ENCODE measurements at places on chromosomes 12 and 14.

DNA sequence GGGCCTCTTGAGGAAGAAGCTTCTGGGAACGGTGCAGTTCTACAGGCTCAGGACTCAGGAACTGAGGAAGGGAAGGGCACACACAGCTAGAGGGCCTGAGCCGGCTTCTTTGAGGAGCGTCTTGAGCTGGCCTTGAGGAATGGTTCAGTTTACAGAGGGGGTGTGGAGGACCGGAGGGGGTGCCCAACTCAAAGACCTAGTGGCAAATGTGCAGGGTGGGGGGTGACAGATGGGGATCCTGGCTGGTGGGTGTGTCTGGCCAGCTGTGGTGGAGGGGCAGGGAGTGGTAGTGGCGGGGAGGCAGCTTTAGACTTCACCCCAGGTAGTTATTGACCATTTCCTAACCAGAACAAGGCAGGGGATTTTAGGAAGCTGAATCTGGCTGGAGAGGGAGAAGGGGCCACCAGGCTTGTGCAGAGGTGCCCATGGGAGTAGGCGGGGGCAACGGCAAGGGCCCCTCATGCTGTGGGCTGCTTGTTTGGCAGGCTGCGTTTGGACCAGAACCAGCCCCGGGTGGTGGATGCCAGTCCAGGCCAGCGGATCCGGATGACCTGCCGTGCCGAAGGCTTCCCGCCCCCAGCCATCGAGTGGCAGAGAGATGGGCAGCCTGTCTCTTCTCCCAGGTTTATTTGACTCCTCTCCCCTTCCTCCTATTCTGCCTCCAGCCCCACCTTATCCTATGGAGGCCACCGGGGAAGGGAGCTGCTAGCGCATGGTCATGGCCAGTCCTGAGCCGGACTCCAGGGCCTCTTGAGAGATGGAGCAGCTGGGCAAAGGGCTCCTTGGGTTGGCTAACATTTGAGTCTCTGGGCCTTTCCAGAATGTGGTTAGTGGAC lies 27.8 kb downstream of the PAPLN start:
- DNase-seq, result no peak

GRCh38 chr14:90490720-90491050 lies 93.9 kb downstream of the CALM1 start:
- no peak for DNase-seq

- peak; percentile 56 for DNase-seq
Measured at GRCh38 chr12:121792607-121793439, 665 bp downstream of the RHOF start.

GRCh38 chr12:11652351-11653040 lies 3.0 kb downstream of the ETV6 start:
- DNase-seq, result no peak

DNA sequence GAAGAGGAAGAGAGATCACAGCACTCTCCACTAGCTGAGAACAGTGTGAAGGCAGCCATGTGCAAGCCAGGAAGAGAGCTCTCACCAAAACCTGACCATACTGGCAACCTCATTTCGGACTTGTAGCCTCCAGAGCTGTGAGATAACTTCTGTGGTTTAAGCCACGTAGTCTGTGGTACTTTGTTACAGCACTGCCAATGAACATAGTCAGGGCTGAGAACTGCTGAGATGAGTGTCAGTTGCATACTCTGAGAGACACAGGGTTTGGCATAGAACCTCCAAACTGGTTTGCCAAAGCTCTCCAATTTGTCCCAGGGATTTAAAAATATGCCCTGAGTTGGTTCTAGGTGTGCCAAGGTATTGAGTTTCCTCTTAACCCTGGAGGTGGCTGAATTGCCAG lies 218.6 kb downstream of the ATP23 start:
- DNase-seq, result no peak

- no peak for DNase-seq
Measured at GRCh38 chr12:96258104-96258961, 64.2 kb downstream of the ELK3 start.

GRCh38 chr12:67269633-67270573 lies 745 bp downstream of the CAND1 start:
- peak; percentile 55 for DNase-seq

DNA sequence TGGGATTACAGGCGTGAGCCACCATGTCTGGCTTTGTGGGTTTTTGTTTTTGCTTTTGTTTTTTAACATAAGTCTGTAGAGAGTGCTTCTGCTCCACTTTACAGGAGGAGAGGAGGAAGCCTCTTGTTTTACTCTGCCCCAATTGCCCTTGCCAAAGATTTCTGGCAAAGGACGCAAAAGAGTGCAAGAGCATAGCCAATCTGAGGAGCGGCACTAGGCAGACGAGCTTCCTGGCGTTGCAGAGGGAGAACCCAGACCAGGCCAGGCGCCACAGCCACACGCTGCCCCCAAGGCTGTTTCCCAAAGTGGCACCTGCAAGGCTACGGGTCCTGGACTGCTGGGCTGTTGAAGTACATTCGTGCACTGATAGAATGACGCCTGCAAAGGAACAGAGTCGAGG lies 96.2 kb downstream of the BBS10 start:
- DNase-seq, result no peak

DNA sequence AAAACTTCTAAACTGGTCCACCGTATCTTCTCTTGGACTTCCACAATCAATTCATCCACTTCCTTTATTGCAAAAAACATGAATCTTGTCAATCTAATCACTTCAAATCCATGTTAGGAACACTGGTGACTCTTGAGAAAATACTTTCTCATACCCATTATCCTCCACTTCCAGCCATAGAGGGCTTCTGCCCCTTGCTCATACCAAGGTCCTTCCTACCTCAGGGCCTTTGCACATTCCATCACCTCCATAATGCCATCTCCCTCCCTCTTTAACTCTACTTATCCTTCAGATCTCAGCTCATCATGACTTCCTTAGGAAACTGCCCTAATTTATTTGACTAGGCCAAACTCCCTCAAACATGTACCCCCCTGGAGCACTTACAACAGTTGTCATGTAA lies 16.6 kb downstream of the STXBP6 start:
- DNase-seq, result no peak

DNA sequence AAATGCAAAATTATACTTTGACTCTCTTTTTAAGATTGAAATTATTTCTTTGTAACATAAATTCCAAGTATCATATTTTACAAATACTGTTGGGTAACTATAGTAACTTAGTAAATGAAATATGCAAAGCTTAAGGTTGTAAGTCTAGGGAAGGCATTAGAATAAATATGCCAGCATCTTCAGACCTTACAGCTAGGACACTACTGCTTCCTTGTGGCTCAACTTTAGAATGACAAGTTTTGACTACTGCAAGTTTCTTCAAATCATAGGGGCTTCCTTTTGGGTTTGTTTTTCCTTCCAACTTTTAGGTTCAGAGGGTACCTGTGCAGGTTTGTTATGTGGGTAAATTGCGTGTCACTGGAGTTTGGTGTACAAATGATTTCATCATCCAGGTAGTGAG lies 17.7 kb upstream of the ANP32D start:
- DNase-seq, result no peak

DNA sequence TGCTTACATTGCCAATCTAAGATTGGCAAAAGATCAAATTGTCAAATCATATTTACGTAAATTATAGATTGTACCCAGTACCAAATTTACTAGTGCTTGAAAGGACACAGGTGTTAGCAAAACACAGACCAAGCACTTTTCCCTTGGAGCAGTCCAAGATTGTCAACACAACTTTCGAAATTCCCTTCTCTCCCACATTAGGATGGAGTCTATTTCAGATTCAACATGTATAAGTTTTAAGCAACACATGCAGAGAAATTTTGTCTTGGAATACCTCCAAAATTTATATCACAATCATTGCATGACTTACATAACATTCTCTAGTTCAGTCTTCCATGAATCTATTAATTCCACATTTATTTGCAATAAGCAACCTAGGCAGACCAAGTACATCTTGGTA lies 74.9 kb upstream of the SLCO1C1 start:
- no peak for DNase-seq

DNA sequence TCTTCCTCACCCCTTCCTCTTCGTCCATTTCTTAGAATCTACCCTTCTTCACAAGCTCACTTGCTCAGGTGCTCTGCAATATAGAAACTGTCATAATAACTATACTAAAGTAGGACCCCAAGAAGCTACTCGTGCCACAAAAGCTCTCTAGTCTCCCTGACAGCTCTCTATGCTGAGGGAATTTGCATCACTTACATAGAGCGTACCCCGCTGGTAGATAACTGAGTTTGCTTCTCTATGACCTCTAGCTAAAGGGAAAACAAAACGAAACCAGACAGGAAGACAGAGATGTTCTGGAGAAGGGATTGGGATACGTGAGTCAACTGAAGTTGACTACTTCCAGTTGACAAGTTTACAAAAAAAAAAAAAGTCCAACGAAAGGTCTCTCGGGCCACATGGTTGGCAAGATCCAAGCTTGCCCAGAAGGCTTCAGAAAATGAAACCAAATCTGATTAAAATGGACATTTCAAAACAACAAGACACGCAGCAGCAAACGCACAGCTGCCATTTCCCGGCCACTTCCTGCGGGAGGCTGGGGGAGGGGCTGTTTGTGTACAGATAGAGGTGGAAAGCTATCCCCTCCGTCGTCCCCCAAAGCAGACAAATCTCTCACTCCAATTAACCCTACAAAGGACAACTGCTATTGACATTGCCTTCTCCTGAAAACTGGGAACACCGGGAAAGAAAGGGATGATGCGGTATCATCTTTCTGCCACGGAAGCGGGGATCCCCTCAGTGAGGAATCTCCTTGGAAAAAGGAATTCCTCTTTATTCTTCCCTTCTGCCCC lies 1.3 kb downstream of the BAZ2A start:
- peak; percentile 55 for DNase-seq

DNA sequence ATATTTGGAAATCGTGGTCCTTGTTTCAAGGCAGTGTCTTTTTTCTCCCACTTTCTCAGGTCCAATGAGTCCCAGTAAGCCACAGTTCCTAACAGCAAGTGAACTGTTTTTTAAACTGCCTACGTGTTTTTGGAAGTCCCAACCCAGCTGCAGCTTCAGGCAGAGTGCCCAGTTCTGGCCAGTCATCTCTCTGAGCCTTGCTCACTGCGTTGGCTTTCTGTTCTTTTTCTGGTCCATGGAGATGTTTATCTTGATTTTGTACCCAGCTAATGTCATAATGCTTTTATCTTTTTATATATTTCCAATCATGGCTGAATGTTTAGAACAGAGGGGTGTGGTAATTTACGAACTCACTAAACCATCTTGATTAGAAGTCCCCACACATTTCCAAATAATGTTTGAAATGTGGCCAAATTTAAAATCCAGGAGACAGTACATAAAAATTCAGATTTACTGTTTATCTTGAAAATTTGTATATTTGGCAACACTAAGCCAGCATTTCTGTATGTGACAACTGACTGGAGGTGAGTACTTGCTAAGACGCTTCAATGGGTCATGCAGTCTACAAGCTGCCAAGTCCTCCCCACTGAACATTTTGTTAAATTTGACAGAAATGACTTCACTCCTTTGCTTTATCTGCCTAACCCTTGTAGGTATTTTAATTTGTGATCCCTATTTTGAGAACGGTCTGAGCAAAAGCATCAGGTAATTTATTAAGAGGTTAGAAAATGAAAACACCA lies 46.1 kb upstream of the OTOGL start:
- DNase-seq, result no peak

GRCh38 chr14:35879654-35880249 lies 53.6 kb downstream of the BRMS1L start:
- DNase-seq, result no peak

- DNase-seq, result no peak
Measured at GRCh38 chr12:131677699-131678098, 33.2 kb upstream of the SFSWAP start.

DNA sequence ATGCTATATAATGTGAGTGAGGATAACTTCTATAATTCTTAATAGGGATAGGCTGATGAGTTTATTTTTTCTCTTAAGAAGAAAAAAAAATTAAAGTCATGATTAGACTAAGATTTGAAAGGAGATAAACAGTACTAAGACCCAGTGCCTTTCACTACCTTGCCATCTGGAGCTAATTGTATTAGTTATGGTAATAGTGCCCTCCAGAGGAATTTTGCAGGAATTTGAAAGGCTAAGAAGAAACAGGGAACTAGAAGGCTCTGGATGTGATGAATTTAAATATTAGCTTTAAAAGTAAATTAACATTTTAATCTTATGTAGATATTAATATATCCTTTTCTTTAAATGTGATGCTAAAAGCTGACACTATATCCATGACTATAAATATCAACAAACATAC lies 36.6 kb upstream of the PIK3C2G start:
- no peak for DNase-seq

DNA sequence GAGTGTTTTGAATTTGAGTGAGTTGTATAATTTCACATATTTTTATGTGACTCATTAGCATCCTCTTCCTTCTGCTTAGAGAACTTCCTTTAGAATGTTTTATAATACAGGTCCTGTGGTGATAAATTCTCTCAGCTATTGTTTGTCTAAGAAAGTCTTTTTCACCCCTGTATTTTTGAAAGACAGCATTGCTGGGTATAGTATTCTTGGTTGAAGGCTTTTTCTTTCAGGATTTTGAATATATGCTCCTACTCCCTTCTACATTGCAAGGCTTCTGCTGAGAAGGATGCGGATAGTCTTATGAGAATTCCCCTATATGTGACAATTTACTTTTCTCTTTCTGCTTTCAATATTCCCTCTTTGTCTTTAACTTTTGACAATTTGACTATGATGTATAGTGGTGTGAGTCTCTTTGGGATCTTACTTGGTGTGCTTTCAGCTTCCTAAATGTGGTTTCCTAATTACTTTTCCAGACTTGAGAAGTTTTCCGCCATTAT lies 118.9 kb upstream of the HMGA2 start:
- DNase-seq, result no peak

DNA sequence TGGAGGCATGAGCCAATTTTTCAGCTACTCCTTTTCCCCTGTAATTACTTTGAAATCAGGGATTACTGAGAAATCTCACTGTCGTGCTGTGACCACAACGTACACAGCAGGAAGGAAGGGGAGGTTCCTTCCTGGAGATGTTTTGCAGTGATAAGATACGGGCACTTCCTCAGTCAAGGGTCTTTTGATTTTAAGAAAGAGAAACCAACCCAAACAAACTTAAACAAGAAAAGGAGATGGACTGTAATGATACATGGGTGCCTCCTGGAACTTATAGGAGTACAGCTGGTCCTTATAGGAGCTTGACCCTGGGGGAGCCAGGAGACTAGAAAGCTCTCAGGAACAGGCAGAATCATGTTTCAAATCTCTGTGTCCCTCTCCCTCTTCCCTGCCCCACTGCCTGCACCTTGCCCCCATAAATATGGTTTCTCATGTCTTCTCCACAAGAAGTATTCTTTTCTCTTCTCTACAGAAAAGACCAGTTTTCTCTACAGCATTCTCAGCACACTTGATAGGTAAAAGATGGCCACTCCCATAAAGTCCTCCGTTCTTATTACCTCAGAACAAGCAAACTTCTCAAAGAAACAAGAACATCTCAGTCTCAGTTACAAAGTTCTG lies 281.1 kb upstream of the AMIGO2 start:
- DNase-seq, result peak; percentile 44

GRCh38 chr12:1519642-1520041 lies 74.7 kb downstream of the FBXL14 start:
- no peak for DNase-seq

DNA sequence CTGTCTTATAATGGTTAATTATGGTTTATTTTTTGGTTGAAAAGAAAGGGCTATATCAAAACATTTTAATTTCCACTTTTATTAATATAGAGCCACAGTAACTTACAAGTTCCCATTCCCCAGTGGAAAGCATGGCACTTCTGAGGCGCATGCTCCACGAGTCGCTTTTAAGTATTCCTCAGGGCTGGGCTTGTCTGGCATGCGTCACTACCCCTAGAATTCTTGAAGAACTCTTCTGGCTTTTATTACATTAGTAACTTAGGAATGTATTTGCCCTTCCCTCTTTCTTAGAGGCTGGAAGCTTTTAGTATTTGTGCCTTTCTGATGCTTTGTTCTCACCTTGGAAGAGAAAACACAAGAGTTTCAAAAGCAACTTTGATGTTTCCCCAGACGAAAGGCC lies 81.1 kb downstream of the ESR2 start:
- DNase-seq, result no peak

GRCh38 chr14:89144642-89145041 lies 272.4 kb downstream of the FOXN3 start:
- DNase-seq, result no peak

Measured in activated CD4-positive, alpha-beta T cell treated with anti-CD3 and anti-CD28 coated beads for 4 hours (primary cell).